ENCODE measurements at places on chromosomes 5 and 9.

GRCh38 chr5:6772886-6773285 is 59.7 kb downstream of the TENT4A start:
- no peak for DNase-seq

- DNase-seq = no peak
Measured at GRCh38 chr9:38022995-38023394, 46.0 kb downstream of the SHB start.

- DNase-seq = no peak
Measured at GRCh38 chr5:35513612-35514011, 104.1 kb upstream of the SPEF2 start.

DNA sequence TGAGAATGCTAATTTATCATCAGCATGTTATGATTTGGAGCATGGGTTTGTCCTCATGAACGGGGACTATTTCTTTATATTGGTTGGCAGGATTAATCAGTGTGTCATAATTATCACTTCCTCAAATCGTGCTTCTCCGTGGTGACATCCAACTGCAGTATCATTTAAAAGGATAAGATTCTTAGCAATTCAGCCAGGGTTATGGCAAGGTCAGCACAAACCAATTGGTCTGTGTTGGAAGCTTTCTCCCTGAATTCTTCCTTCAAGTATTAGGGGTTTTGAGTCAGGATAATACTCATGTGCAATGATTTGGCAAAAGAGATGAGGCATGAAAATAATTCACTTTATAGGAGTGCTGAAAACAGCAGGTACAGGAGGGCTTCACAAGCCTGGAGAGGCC is 5.5 kb upstream of the CAMLG start:
- DNase-seq = no peak
